GM18507 (cell line): ENCODE measurements at places on chromosomes 2 and 18.

DNA sequence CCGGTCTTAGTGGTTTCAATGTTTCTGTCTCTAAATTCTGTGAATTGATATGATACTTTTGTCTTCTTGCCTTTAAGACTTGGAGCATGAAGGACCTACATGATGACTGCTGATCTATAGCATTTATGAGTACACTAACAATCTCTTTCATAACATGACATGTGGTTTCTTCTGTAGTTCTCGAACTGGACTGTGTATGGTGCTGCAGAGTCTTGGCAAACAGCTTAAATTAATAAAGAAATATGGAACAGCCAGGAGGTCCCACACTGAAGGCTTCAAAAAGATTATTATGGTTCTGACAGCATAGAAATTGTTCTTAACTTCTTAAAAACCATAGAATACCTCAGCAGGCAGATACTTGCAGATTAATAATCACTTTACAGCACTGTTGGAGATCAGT, 145.0 kb downstream of the DCC start:
- DNase-seq = no peak

GRCh38 chr18:45753286-45753685, 29.3 kb downstream of the SLC14A1 start:
- DNase-seq = no peak

- no peak for DNase-seq
Measured at GRCh38 chr2:133040170-133040569, 370.2 kb upstream of the LYPD1 start.

DNA sequence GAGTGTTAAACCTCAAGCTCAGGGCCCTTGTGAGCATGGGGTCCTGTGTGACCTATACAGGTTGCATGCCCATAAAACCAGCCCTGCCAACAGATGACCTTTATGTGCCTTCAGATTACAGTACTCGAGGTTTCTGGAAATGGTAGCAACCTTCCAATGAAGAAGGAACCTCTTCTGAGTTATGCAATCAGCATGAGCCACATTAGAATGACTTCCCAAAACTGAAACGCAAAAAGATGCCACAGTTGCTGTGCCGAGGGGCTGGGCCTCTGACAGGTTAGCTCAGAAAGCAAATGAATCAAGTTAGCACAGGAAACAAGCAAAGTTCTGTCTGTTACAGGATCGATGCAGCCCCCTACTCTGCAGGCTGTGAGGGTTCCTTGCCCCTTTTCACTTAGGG, 37.7 kb downstream of the TGFA start:
- no peak for DNase-seq

GRCh38 chr2:26845021-26845420, 2.9 kb upstream of the DPYSL5 start:
- no peak for DNase-seq

DNA sequence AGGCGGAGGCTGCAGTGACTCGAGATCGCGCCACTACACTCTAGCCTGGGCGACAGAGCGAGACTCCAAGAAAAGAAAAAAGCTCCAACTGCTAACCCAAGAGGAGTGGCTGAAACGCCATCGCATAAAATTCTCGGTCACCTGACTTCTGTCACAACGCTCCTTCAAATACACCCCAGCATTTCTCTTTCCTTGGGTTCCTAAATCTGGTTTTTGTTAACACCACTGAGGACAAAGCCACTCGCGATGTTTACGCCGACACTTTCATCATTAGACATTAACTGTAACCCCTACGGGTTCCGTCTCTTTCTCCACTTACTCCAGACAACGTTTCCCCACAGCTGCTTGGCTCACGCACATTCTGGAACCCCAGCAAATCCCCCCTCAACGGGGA, 679 bp downstream of the CLK1 start:
- no peak for DNase-seq

DNA sequence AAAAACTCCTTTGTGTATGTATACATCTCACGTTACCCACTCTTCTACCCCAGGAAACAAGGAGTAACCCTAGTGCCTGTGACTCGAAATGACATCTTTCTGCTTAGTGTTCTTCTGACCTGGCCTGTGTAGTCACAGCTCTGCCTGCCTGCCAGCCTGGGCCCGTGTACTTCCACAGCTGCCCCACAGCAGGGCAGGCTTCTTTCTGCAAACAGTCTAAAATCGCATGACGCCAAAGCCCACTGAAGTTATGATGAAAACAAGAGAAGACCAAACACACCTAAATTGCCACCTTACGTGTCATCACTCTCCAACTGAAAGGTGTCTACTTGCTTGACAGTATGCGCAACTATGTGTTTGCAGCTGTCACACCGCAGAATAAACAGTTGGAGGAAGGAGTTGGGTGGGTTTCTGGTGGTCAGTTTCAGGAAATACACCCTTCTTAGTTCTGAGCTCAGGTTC, 1.5 kb downstream of the GAREM1 start:
- DNase-seq = no peak

DNA sequence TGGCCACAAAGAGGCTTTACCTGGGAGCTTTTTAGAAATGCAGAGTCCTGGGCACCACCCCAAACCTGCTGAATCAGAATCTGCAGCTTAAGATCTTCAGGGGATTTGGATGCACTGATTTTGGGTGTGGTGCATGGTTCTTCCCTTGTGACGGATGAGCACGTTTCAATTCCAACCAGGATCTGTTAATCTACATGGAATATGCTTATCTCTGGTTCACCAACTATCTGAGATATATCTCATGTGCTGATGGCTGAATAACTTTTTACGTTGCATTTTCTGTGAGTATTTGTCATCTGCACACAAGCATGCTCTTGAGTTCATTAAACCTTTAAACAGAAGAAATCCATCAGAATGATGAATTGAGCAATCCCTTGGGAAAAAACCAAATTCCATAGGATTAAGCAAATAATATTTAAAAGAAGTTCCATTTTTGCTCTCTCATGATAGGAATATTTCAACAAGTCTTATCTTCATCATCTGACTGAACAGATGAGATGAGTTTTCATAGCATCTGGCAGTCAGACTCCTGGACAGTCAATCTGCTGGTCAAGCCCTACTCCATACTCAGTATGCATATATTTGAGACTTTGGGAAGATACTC, 120.6 kb downstream of the PLB1 start:
- no peak for DNase-seq

DNA sequence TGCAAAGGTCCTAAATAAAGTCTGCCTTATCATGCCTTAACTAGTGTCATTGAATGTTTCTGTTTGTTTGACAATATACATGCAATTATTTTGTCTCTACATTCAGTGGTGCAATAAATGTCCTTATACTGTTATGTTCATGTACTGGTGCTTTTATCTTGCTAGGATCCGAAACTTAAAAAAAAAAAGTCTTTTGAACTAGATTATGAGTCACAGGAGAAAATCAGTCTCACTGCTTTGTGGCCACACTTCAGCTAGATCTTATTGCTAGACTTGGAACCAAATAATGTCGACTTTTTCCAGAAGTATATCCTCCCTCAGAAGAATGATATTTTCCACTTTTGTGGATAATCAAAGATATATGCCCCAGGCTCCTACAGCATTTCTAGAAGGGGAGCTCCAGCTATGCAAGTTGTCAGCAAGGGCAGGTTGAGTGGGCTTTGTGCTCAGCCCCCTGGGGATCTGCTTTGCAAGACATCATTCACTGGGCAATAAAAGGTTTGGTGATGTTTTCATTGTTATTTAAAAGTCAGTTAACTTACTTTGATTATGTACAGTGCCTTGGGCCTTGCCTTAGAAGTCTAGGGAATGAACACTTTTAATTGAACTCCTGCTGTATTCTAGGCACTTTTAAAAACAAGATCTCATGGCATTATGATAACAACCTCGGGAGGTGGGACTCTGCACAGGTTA, 157.1 kb upstream of the LRRTM1 start:
- DNase-seq = no peak

- no peak for DNase-seq
Measured at GRCh38 chr18:36215577-36215976, 28.3 kb downstream of the MOCOS start.

- no peak for DNase-seq
Measured at GRCh38 chr18:3015204-3015592, 2.3 kb upstream of the LPIN2 start.

DNA sequence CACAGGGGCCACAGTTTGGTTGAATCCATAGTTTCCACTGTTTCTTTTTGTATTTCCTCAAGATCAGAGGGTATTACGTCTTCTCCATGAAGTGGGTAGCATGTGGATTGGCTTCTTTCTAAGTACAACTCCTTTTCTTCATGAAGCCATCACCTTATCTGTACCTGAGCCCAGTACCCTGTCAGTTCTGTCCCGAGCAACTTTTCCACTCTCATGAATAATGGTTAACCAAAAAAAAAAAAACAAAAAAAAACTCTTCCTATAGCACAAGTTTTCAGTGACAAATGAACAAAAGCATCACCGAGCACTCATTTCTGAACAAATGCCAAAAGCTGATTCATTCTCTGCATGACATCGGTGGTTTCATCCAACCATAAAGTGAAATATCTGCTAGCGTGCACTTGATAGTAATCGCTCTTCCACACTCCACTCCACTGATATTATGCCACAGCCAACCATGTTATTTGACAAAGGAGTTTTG, 53.0 kb upstream of the CCDC150 start:
- DNase-seq = no peak

DNA sequence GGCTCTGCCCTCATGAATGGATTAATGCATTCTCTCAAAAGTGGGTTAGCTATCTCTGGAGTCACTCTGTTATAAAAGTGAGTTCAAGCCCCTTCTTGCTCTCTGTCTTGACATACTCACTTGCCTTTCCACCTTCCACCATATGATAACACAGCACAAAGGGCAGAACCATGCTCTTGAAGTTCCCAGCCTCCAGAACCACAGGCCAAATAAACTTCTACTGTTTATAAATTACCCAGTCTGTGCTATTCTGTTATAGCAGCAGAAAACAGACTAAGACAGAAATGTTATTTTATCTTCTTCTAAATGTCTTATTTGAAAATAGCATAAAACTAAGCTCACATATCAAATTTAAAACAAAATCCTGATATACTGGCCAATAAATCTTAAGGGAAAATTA, 15.0 kb downstream of the RAB1A start:
- no peak for DNase-seq

DNA sequence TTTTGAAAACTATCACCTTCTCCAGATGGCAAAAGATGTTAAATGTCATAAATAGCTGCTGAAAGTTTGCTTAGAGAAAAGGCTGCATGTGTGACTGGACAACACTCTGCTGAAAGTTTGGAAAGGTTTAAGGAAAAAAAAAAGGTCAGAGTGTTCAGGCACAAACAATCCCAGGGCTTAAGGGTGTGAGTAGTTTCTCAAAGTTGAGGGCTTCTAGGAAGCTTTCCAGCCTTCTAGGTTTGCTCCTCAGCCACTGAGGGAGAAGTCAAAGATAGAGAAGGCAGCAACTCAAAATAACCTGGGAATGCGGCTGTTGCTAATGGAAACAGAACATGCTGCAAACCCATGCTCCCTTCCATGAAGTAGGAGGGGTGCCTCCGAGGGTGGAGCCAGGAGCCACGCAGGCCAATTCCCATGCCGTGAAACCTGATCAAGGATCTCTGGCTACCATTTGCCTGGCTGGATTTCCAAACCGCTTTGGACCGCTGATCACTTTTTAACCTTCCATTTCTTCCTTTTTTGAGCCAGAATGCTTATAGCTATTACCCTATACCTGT, 88.0 kb downstream of the TEX51 start:
- no peak for DNase-seq

GRCh38 chr2:132969371-132969985, 299.5 kb upstream of the LYPD1 start:
- DNase-seq = no peak

GRCh38 chr2:121722479-121722878, 14.2 kb downstream of the NIFK start:
- no peak for DNase-seq

DNA sequence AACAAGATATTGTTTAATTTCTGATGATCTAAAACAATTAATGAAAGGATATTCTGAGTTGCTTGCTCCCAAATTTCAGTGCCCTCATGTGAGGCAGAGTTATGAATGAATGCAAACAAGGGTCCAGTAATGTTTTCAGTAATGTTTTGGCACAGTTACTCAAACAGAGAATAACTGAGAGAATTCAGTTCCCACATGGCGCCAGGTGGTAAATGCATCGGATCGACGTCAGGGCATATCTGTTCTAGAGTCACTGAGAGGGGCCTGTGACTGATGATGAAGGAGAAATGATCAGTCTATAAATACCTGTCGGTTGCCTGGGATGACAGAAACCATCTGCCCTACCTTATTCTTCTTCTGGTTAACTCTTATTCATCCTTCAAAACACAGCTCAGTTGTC, 81.4 kb downstream of the KCNS3 start:
- no peak for DNase-seq
